ENCODE measurements at places on chromosomes 6 and 20. TPM values are rescaled to one million over a fixed set of nuclear protein-coding genes. Genes with fewer than 3 reads are reported as not detected.

KCNS1 gene
- 0.04 TPM for total RNA-seq

GRCh38 chr20:55471052-55472006 lies 534.0 kb downstream of the CBLN4 start:
- peak; percentile 68 for DNase-seq

DNA sequence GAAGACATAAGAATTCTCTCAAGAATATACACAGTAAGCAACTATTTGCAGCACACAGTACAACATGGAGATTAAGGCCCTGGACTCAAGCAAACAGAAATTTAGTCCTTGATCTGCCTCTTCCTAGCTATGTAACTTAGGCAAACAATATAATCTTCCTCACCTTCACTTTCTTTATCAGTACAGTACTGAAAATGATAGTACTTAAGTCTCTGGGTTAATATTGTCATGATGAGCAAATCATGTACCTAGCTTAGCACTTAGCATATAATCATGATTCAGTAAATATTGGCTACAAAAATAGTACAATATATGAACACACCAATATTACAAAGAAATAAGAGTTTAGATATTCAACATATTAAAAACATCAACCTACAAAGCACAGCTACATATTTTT lies 320.5 kb downstream of the HACE1 start:
- no peak for DNase-seq

- DNase-seq = no peak
Observed at GRCh38 chr6:108751851-108752732, 96.1 kb upstream of the ARMC2 start.

PTCHD4 gene
- total RNA-seq = 0.98 TPM

- DNase-seq = peak; percentile 9
Observed at GRCh38 chr6:117771403-117771802, 96.1 kb downstream of the NUS1 start.

ZSCAN16 gene
- 4.8 TPM for total RNA-seq

GRCh38 chr6:18177286-18177965 lies 22.2 kb downstream of the KDM1B start:
- DNase-seq = no peak

- no peak for DNase-seq
Observed at GRCh38 chr20:60950561-60950960, 301.5 kb upstream of the CDH4 start.

LRFN2 gene
- 0.09 TPM for total RNA-seq

TRMT11 gene
- 21.9 TPM for total RNA-seq

DNA sequence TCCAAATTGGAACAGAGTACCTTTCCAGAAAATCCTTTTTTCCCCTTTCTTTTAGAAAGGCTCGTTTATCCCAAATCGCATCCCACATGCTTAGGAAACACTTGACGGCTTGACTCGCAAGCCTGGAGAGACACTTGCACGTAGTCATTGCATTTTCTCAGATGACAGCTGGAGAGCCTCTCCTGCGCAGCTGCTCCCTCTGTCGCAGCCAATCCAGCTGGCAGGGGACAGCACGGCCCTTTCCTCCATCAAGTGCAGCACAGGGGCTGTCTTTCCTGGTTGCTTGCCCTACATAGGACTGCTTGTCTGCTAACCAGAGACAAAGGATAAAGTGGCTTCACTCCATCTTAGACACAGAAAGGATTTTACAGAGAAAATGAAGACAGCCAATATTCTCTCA lies 77.6 kb upstream of the RGS17 start:
- DNase-seq = peak; percentile 74

GRCh38 chr6:34070315-34071135 lies 75.4 kb downstream of the GRM4 start:
- no peak for DNase-seq

DNA sequence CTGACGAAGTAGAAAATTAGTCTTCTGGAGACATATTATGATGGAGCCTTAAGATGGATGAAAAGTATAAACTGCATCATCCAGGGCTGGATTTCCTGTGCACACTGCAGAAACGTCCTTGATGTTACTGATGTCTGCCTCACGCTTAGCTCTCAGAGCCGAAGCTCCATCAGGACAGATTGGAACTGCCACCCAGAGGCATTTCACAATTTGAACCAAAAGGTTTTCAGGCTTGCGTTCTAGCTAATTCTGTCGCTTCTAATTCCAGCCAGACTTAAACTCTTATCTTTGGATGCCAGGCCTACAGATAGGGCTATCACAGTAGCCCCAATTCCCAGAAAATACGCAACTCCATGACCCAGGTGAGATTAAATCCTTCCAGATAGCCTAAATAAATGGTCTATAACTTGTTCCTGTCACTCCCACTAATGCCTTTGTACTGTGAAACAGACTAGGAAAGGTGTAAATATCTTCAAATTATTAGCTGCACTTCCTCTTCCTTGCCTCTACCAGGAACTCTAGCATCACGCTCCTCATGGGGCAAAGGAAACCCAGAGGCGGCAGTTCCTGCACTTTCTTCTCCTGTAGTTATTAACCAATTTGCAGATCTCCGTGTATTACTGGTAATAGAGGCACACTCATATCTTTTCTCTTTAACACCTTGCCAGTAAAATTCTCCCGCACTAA lies 634.6 kb downstream of the PRKN start:
- DNase-seq = no peak
